ENCODE measurements at places on chromosomes 3 and 15.

DNA sequence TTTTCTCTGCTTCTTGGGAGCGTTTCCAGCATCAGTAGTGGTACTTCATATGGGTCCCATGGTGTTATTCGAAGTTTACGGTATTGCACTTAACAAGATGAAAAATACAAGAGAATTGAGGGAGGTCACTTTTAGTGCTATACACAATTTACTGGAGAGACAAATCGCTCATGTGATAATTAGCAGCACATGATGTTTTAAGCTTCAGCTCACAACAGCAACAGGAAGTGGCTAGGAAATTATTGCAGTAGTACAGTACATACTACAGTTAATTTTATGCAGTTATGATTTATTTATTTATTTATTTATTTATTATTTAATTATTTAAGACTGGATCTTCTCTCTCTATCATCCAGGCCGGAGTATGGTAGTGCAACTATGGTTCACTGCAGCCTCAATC, 14.4 kb upstream of the DCAF1 start:
- DNase-seq = no peak

- DNase-seq = no peak
These were observed 25.1 kb downstream of the POLR2M start for GRCh38 chr15:57731530-57732103.

GRCh38 chr3:4670352-4670751, 177.2 kb downstream of the ITPR1 start:
- DNase-seq = no peak

- no peak for DNase-seq
These were observed 13.0 kb upstream of the UBR1 start for GRCh38 chr15:43118829-43119228.

GRCh38 chr3:150251187-150252062, 156.7 kb upstream of the TSC22D2 start:
- no peak for DNase-seq

DNA sequence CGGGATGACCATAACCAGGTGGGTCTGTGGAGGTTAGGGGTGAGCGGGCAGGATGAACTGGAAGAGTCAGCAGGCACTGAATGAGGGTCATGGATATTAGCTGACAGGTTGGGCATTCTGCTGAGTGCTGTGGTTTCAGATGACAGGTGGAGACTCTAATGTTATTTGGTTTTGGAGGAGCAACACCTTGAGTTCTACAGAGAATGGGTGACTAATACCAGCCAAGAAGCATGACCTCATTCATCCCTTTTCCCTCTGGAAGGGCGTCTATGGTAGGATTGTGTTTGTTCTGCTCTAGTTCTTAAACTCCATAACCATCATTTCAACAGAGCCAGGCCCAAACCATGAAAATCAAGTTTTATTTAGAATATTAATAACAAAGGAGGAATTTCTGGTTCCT, 550.7 kb upstream of the LMCD1 start:
- no peak for DNase-seq

- DNase-seq = no peak
These were observed 25.3 kb downstream of the STARD5 start for GRCh38 chr15:81298611-81299010.

GRCh38 chr3:88824666-88825564, 282.5 kb upstream of the EPHA3 start:
- DNase-seq = no peak

GRCh38 chr3:108089579-108089978, 1.3 kb downstream of the CD47 start:
- DNase-seq = no peak

- DNase-seq = no peak
These were observed 534.6 kb upstream of the ATP11B start for GRCh38 chr3:182258538-182259177.

DNA sequence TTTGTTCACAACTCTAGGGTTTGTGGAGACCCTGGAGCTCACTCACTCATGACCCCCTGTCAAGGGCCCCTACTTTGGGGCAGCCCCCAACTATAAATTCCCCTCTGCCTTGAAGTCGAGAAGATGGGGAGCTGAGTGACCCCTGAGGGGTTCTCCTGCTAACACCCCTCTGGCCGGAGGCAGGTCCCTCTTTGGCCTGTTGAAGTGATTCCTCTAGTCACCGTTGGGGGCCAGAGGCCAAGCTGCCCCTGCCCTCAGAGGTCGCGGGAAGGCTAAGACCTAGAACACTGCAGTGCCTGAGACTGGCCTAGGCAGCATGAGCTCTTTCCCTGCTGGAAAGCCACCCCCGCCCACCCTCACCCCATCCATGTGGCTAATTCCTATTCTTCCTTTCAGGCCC, 15.4 kb upstream of the SKOR1 start:
- no peak for DNase-seq

GRCh38 chr3:173502983-173503568, 105.5 kb downstream of the NLGN1 start:
- DNase-seq = no peak

DNA sequence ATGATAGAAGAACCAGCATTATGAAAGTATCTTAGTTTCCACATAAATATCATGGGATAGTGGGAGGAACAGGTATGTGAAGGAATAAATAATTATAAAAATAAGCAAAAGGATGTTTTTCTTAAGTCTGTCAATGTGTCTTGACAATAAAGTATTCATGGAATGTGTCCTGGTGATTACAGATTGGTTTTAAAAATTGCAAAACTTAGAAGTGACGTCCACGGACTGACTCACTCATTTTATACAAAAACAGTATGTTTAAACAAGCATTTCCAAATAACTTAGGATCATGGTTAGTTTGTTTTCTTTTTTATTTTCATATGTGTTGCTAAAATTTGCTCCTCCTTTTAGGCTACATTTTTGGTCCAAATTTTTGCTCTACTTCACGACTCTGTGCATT, 687.0 kb upstream of the NECTIN3 start:
- no peak for DNase-seq

GRCh38 chr3:143525408-143525807, 322.9 kb downstream of the SLC9A9 start:
- DNase-seq = no peak

GRCh38 chr3:121362035-121362734, 183.6 kb downstream of the POLQ start:
- DNase-seq = no peak

GRCh38 chr3:177137774-177138705, 59.2 kb downstream of the TBL1XR1 start:
- no peak for DNase-seq

- DNase-seq = peak; percentile 71
These were observed at the start of gene SENP7 for GRCh38 chr3:101512646-101513418. TSS of gene SENP7 (minus strand) at chr3:101513212. CDS start at chr3:101513130, 82 bp downstream.

- no peak for DNase-seq
These were observed 13.0 kb upstream of the ACAP2 start for GRCh38 chr3:195455789-195456188.

DNA sequence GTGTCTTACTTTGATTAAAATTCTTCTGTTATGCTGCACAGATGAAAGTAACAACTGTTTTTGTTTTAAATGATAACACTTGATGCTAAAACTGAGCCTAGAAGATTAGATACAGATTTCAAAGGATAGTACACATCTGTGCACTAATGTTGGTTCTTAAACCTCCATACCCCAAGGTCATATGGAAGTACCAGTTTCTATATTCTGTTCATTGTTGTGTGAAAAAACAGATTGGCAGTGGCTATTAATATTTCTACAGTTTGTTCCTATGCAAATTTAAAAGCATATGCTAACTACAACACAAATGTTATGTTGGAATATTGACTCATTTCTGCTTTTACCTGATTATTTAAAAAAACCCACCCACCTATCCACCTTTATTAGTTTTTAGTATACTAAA, 32.0 kb upstream of the GBE1 start:
- DNase-seq = no peak

DNA sequence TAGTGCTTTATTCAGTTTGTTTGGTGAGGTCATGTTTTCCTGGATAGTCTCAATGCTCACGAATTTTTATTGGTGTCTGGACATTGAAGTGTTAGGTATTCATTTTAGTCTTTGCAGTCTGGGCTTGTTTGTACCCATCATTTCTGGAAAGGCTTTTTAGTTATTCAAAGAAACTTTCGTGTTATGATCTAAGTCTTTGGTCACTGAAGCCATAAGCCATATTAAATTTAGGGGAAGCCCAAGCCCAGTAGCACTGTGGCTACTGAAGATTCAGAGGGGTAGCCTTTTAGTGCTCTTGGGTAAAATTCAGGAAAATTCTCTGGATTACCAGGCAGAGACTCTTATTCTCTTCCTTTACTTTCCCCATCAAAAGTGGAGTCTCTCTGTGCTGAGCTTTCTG, 56.2 kb upstream of the PEX5L start:
- DNase-seq = no peak

DNA sequence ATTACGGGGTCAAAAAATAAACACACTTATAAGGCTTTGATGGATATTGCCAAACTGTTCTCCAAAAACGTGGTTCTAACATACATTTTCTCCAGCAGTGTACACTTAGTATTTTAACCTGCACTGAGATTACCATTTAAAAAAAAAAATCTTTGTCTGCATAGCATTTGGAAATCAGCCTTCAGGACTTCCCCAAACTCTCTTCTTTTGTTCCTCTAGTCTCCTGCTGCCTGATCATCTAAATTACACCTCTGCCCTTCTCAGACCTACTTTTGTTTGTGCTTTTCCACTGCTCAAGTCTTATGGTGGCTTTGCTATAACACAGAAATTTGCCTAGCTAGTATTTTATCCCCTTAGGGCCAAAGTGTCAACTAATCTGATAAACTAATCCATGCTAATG, 3.8 kb downstream of the NCEH1 start:
- DNase-seq = no peak

GRCh38 chr15:67915461-67916374, 75.9 kb upstream of the RNU6-1 start:
- DNase-seq = no peak

Data from stimulated activated naive B cell treated with anti-CD40 and anti-IgM and Interleukin-4, amounts not matched to agents 10 μg/mL and 1 μg/mL and 100 μg/mL, for 72 hours (primary cell).